ENCODE measurements at places on chromosomes 5 and 9.

DNA sequence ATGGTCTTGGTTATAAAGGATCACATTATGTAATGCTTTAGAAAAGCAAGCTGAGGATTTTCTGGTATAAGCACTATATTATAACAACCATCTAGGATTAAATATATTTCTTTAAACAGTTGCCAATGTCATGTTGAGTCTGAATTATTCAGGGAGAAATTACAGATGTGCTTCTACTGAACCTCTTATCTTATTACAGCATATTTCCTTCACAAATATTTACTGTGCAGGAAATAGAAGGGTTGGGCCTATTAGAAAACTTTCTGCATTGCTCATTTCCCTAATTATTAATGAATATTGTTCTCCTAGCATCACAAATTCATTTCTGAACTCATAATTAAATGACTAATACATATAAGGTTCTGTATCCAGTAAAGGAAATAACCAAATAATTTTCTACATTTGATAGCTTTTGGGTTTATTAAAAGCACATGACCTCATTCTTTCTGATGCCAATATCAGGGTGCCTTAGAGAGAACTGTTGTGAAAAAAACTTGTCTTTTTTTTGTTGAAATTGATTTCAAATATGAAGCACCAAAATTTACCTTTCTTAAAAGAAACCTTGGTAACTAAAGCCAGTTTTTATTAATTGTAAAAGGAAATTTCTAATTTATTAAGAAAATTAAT is 476.8 kb upstream of the PTGER4 start:
- no peak for DNase-seq

- no peak for DNase-seq
Observed at GRCh38 chr5:180097163-180097894, 25.8 kb upstream of the RNF130 start.

DNA sequence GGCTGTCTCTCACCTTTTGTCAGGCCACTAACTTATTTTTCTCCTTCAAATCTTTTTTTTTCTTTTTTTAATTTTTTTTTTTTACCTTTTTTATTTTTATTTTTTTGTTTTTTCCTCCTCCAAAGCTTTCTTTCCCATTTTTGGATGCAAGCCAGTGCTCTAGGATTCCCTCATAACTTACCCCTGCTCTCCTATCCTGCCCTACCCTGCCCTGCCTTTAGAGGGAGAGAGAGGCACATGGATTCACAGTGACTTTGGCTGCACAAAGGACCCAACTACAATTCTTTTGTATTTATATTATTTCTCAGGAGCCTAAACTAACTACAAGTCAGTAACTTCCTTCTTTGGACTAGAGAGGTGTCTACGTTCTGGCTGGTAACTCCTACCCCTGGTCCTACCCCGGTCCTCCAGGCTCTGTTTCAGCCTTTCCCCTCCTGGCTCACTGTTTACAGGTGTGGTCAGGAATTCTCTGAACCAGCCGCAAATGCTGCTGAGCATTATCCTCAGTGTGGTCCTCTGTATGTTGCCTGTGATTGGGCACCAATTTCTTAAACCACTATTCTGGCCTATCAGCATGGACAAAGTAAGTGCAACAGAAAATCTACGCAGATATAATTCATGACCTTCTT is 8.4 kb upstream of the RUSC2 start:
- no peak for DNase-seq

GRCh38 chr9:89361816-89362646 is 43.7 kb downstream of the SECISBP2 start:
- DNase-seq, result no peak
